A549 treated with ZK216348 at 1 μM for 4 hours (cell line): ENCODE measurements at places on chromosomes 16 and 17. TPM values are rescaled to one million over a fixed set of nuclear protein-coding genes. Genes with fewer than 3 reads are reported as not detected.

The KCNH6 gene
- total RNA-seq = not detected in 5 replicates

The SPATA32 gene
- 0.11 to 0.41 TPM (median 0.19 TPM) in 5 replicates for total RNA-seq

The KCNJ2 gene
- 0.06 to 0.20 TPM (median 0.09 TPM) in 5 replicates for total RNA-seq

The CFAP97D1 gene
- total RNA-seq = not detected in 5 replicates

The NOL11 gene
- 67.3 to 99.2 TPM (median 73.6 TPM) in 5 replicates for total RNA-seq

The TEDC2 gene
- 12.6 to 24.4 TPM (median 21.2 TPM) in 5 replicates for total RNA-seq

The KIF18B gene
- 22.4 to 41.1 TPM (median 39.9 TPM) in 5 replicates for total RNA-seq

The CCL8 gene
- total RNA-seq = not detected in 5 replicates

The KRT15 gene
- 3.1 to 5.1 TPM (median 4.0 TPM) in 5 replicates for total RNA-seq

The SCARF1 gene
- total RNA-seq = 0.25 to 0.39 TPM (median 0.33 TPM) in 5 replicates

The TP53TG3B gene
- 0.39 to 0.66 TPM (median 0.54 TPM) in 3 of 5 replicates, not detected in the others for total RNA-seq

The CHAD gene
- not detected in 5 replicates for total RNA-seq

The TNS4 gene
- 170 to 273 TPM (median 226 TPM) in 5 replicates for total RNA-seq

The SECTM1 gene
- total RNA-seq = 1.4 to 4.2 TPM (median 1.8 TPM) in 5 replicates

The SOX9 gene
- total RNA-seq = 6.4 to 10.9 TPM (median 8.3 TPM) in 5 replicates

The RAMP2 gene
- 0.74 to 1.3 TPM (median 0.88 TPM) in 4 of 5 replicates, not detected in the other for total RNA-seq

The IGFALS gene
- not detected in 5 replicates for total RNA-seq

The KRTAP2-4 gene
- total RNA-seq = not detected in 5 replicates

The CCL1 gene
- not detected in 5 replicates for total RNA-seq

The SARM1 gene
- total RNA-seq = 4.8 to 7.8 TPM (median 5.4 TPM) in 5 replicates

The USP6 gene
- 0.04 to 0.07 TPM (median 0.04 TPM) in 3 of 5 replicates, not detected in the others for total RNA-seq

The PPP1R1B gene
- 0.16 to 0.19 TPM in 2 of 5 replicates, not detected in the others for total RNA-seq

The MINK1 gene
- total RNA-seq = 39.9 to 69.8 TPM (median 63.0 TPM) in 5 replicates
